Amniotic epithelial cell (primary cell): ENCODE measurements at places on chromosomes 11 and 22.

DNA sequence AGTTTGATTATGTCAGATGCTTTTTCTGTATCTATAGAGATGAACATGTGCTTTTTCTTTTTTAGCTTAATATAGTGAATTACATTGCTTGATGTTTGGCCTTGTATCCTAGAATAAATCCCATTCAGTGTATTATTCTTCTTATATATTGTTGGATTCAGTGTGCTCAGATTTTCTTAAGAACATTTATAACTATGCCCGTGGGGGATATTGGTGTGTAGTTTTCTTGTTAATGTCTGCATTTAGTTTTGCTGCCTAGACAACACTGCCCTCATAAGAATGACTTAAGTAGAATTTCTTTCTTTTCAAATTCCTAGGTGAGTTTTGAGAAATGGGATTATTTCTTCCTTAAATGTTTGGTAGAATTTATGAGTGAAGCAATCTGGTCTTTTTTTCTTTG is 98.5 kb downstream of the TMEM135 start:
- DNase-seq, result no peak

- DNase-seq, result no peak
Observed at GRCh38 chr11:79263001-79263400, 177.8 kb downstream of the TENM4 start.

DNA sequence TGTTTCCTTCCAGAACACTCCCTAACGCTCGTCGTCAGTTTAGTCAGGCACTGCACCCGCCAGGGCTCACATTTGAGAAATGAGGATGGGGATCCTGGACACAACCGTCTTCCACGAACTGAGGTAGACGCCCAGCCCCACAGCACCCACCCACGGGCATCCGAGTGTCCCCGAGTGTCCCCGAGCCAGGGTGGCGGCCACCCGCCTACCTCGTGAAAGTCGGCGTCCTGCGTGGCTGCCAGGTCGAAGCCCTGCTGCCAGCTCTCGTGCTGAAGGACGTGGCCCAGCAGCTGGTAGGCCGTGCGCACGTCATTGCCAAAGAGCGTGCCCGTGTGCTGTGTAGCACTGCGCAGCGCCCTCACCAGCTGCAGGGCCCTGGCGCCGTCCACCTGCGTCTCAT is 53.6 kb downstream of the TRMU start:
- no peak for DNase-seq

DNA sequence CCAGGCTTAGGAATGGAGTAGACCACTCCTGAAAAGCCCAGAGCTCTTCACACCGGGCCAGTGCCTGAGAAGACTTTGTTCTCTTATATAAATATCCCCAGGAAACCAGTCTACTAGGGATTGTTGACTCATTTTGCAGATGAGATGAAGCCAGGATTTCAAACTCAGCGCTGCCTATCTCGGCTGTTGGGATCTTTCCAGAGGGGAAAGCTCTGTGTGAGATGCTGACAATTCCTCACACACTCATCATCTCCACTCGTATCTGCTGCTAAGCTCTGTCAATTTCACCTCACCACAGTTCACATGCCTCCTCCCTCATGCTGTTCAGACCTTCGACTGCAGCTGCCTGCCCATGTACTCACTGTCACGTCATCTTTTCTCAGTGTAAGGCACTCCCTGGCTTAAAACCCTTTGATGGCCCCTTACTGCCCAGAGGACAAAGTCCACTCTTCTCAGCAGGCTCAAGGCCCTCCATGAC is 12.5 kb downstream of the USH1C start:
- DNase-seq, result peak; percentile 91

DNA sequence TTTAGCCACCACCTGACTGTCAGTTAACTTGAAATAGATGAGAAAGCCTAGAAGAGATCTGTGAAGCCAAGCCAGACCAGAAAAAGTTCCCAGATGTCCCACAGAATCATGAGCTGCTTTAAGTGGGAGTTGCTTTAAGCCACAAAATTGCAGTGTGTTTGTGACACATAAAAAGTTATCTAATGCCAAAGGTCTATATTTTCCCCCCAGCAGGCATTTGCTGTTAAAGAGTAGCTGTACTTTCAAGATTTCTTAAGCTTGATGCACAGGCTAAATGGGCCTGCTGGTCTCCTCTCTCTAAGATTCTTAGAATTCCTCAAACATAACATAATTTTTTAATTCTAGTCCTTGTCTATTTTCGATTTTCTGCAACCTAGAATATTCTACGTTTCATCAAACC is 825.7 kb downstream of the FAM181B start:
- no peak for DNase-seq

DNA sequence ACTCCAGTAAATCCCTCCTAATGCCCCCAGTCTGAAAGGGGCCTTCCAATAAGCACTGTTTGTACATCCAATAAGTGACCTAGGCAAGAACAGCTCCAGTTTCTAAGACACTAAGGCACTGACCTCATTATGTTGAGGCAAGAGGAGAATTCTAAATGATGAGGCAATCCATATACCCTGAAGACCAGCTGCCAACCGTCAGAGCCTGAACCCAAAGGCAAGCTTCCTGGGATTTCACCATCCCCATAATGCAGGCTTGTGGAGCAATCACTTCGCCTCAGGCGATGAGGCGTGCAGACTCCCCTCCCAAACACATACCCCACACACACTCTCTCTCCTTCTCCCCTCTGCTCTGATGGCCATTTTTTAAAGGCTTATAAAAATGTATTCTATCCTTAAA is 49.5 kb downstream of the LGR4 start:
- DNase-seq, result peak; percentile 97

GRCh38 chr11:87892291-87892690 is 283.0 kb downstream of the RAB38 start:
- DNase-seq, result no peak

- peak; percentile 18 for DNase-seq
Observed at GRCh38 chr22:49967706-49968208, 7.2 kb downstream of the PIM3 start.

GRCh38 chr11:86039094-86039493 is 29.8 kb downstream of the PICALM start:
- no peak for DNase-seq

DNA sequence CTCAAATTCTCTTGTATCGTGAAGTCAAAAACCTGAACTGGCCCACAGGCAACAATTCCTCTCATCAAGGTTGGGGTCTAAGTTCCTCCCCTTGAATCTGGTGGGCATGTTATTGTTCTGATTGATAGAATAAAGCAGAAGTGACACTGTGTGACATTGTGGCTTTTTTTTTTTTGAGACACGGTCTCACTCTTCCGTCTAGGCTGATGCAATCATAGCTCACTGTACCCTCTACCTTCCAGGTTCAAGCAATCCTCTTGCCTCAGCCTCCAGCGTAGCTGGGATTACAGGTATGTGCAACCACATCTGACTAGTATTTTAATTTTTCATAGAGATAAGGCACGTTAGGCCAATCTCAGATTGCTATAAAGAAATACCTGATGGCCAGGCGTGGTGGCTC is 8.9 kb upstream of the PELI3 start:
- DNase-seq, result no peak

GRCh38 chr11:46504817-46505613 is 88.8 kb downstream of the AMBRA1 start:
- peak; percentile 46 for DNase-seq
